ELR (cell line): ENCODE measurements at places on chromosomes 3 and 15.
A peak's percentile ranks its signal among the peaks of the same experiment; 100 is the strongest.

GRCh38 chr3:166526881-166527280 is 689.7 kb upstream of the BCHE start:
- DNase-seq: no peak

- no peak for DNase-seq
These were observed 5.0 kb upstream of the SKOR1 start for GRCh38 chr15:67820122-67820991.

DNA sequence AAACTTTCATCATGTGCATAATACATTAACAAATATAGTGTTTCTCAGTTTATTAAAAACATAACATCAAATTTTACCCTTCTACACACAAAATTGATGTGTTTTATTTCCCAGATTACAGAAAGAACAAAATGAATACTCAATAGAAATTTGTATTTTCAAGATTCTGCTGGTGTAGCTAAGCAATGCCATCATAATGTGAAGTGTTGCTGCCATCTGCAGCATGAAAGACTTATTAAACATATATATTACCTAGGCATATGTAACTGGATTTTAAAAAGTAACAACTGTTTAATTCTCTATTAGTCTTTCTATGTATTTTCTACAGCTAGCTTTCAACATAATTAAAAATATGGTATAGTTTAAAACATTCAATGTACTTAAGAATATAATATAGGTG is 27.5 kb downstream of the PLSCR5 start:
- peak; percentile 68 for DNase-seq

- DNase-seq: peak; percentile 88
These were observed 271.5 kb downstream of the SATB1 start for GRCh38 chr3:18153571-18154173.

DNA sequence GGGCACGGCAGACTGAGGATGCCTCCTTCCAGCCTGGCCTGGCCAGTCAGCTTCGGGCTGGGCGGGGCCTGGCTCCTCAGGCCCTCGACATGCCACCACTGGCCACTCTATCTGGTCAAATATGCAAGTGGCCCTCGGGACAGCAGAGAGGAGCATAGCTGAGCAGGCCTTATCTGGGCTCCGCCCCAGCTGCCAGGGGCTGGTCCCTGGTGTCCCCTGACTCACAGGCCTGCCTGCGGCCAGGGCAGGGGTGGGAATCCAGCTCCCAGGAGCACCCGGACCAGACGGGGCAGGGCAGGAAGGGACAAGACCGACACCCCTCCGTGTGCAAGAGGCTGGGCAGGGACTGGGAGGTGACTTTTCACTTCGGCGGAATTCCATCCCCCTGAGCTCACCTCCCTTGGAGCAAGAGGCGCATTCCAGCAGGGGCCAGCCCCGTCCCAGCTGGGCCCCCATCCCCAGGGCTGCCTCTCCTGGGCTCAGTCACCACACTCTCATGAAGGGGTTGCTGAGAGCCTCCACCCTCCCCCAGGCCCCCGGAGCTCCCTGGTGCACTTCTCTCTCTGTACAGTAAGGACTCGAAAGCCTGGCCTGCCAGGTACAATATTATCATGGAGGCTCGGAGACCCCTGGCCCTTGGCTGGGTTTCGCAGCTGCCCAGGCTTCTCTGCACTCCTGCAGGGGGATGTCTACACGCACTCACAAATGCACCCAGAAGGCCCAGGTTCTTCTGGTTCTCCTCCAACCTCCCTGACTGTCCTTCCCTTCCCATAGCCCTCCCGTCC is 29.5 kb downstream of the WNT7A start:
- peak; percentile 72 for DNase-seq

- DNase-seq: peak; percentile 8
These were observed 56.0 kb downstream of the FRMD4B start for GRCh38 chr3:69329892-69330291.

DNA sequence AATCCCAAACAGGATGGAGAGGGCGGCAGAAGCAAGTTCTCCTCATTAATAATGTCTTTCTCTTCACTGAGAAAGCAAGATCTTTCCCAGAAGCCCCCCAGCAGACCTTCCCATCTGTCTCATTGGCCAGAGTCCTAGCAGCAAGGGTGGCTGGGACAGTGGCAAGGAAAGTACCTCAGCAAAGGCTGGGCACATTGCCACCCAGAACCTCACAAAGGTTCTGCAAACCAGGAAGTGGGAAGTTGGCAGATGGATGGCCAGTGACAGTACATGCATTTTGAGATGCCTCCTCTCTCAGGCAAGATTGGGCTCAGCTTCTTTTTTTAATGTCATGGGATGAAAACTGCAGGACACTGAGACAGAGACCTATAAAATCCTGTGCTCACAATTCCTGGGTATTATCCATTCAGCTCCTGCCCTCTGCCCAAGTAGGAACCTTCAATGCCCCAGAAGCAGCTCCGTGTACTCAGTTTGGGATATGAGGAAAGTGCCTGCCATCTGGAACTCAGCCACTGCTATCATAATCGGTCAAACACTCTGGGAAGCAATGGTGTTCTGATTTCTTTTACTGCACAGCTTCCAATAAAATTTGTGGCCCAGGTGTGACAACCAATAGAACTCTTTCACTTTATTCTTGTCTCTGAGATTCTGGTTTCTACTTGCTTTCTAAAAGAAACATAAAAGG is 25.5 kb downstream of the DPH3 start:
- no peak for DNase-seq

DNA sequence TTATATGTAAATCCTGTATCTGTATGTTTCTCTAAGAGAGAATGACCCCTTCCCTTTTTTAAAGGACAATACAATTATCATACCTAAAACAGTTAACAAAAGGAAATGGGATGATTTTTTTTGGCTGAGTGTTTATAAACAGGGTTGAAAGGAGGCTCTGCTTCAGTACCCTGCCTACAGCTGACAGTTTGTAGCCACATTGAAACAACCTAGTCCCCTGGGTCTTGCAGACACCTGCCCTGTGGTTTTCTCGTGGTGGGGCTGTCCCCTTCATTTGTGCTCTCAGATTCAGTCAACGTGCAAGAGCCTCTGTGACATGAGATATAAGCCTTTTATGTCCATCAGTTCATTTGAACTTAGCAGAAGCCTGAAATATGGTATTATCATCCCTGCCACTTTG is 2.3 kb upstream of the HMCES start:
- DNase-seq: no peak

DNA sequence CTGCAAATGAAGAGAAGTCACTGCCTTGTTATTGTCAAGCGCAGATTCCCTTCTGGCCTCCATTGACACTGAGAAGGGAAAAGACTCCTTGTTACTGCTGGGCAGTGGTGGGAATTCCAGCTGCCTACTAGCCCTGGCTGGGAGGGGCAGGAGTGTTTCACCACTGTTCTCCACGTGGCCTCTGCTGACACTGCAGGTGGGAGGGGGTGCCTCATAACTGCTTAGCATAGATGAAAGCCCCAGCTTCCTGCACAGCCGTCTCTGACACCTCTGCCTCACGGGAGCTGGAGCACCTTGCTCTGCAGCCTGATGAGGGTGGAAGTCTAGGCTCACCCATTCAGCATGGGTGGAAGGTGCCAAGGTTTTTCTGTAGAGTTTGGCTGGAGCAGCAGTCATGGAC is 52.1 kb downstream of the TM2D3 start:
- no peak for DNase-seq

DNA sequence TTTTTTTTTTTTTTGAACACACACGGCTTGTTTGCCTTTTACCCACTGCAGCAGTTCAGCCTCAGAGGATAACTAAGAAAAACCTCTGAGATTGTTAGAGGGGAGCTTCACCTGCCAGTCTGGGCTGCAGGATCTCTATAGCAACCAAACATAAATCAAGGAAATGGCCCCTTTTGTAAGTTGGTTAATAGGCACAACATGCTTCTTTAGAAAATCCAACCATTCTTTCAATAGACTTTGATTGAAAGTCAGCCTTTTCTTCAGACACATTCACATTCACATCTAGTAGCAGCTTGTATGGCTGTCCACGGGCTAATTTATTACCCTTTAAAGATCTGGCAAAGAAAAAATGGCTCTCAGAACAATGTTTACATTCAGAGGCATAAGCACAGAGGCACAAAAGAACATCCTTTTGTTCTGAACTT is 136.6 kb upstream of the RARB start:
- no peak for DNase-seq

- no peak for DNase-seq
These were observed 53.4 kb downstream of the ITPR1 start for GRCh38 chr3:4546346-4547178.

- DNase-seq: peak; percentile 73
These were observed 13.5 kb upstream of the CCDC80 start for GRCh38 chr3:112654492-112654891.

- no peak for DNase-seq
These were observed 61.5 kb downstream of the ABTB1 start for GRCh38 chr3:127734181-127734720.
